ENCODE measurements at places on chromosomes 5 and 9. TPM values are rescaled to one million over a fixed set of nuclear protein-coding genes. Genes with fewer than 3 reads are reported as not detected.

- no peak for DNase-seq
Observed at GRCh38 chr9:130740218-130741023, 46.8 kb downstream of the EXOSC2 start.

DNA sequence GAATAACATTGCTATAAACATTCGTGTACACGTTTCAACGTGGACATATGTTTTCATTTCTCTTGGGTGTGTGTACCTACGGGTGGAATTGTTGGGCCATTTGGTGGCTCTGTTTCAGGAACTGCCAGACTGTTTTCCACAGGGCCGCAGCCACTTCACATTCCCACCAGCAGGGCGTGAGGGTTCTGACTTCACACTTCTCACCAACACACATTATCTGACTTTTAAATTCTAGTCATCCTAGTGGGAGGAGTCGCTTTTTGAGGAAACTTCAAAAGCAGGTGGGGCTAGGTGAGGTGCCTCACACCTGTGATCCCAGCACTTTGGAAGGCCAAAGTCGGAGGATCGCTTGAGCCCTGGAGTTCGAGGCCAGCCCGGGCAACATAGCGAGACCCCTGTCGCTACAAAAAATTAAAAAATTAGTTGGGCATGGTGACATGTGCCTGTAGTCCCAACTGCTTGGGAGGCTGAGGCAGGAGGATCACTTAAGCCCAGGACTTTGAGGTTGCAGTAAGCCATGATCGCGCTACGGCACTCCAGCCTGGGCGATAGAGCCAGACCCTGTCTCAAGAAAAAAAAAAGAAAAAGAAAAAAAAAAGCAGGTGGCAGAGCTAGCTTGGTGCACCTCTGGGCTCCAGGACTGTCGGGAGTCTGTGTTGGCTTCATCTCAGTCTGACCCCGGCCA lies 28.5 kb downstream of the TSPAN17 start:
- peak; percentile 59 for DNase-seq

The CCL27 gene
- total RNA-seq = not detected

GRCh38 chr5:18305288-18305924 lies 671.1 kb downstream of the TAF11L14 start:
- DNase-seq = peak; percentile 43

The WHRN gene
- total RNA-seq = 1.4 TPM

DNA sequence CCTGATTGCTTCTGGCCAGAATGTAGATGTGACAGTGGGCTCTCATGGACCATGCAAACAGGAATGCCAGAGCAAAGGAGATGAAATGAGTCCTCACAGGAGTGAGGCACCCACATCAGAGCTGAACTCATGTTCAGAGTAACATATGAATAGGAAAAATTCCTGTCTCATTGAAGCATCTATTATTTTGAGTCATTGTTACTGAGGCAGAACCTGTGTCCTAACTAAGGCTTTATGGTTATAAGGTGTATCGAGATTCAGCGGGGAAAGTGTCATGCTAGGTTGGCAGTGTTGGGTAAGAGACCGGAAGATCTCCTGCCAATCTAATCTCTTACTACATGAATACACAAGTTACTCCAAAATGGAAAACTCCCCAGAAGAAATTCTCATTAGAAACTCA lies 304.1 kb downstream of the TRPM3 start:
- no peak for DNase-seq

GRCh38 chr5:180540050-180540694 lies 46.0 kb downstream of the CNOT6 start:
- DNase-seq = no peak

GRCh38 chr9:77957652-77958051 lies 74.0 kb downstream of the GNAQ start:
- DNase-seq = no peak

The C9orf50 gene
- total RNA-seq = not detected

- DNase-seq = no peak
Observed at GRCh38 chr9:94907264-94907936, 180.9 kb downstream of the AOPEP start.

Measured in Caco-2 (cell line).